ENCODE measurements at places on chromosomes 5 and 9.
A peak's percentile ranks its signal among the peaks of the same experiment; 100 is the strongest.

DNA sequence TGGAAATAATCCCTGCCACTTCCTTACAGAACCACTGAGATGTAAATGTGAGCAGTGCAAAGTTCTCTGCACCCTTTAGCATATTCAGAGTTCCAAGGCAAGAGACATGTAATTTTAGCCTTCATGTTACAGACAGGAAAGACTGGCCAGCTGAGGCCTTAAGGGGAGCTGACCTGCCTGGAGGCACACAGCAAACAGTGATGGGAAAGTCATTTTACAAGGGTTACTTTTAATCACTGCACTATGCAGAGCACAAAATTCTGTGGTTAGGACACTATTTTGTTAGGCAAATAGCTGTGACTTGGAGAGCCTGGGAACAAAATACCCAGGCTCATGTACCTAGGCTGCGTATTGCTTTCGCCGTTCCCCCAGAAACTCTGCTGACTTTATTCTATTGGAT is 30.2 kb upstream of the TNIP1 start:
- DNase-seq = no peak

DNA sequence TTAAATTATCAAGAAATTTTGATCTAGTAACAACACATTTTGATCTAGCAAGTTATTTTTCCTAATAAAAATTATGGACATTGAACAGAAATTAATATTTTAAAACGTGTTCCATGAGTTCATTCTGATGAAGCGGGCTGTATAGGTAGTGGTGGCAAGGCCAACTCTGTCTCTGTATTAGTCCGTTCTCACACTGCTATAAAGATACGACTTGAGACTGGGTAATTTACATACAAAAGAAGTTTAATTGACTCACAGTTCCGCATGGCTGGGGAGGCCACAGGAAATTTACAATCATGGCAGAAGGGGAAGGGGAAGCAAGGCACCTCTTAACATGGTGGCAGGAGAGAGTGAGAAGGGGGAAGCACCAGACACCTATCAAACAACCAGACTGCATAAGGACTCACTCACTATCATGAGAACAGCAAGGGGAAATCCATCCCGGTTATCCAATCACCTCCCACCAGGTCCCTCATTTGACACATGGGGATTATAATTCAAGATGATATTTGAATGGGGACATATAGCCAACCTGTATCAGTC is 61.2 kb downstream of the TMEM232 start:
- no peak for DNase-seq

GRCh38 chr9:131997779-131998178 is 81.9 kb downstream of the MED27 start:
- peak; percentile 34 for DNase-seq

GRCh38 chr5:14068136-14068535 is 75.0 kb upstream of the TRIO start:
- no peak for DNase-seq

DNA sequence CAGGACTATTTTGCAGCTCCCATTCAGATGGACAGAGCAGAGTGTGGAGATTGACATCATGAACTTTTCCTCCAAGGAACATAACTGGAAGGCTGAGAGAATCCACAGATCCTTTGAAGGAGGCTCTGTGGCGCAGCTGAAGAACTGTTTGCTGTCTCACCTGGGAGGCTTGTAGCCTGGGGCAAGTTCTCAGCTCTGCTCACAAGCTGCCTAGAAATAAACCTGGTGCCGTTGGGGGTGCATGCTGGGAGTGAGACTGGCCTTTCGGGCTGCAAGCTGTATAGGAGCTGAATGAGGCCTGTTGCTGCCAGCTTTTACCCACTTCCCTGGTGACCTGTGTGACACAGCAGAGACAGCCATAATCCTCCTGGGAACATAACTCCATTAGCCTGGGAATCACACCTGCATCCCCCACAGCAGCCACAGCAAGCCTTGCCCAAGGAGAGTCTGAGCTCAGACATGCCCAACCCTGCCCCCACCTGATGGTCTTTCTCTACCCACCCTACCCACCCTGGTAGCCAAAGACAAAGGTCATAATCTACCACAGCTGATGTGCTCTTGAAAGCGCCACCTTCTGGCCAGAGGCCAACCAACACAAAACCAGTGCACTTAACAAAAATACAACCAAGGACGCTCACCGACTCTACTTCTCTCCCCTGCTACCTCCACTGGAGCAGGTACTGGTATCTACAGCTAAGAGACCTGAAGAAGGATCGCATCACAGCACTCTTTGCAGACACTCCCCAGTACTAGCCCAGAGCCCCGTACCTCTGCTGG is 205.1 kb upstream of the MRPS30 start:
- no peak for DNase-seq

GRCh38 chr5:156474251-156474650 is 147.3 kb downstream of the SGCD start:
- DNase-seq = peak; percentile 58

GRCh38 chr5:111447822-111448221 is 64.5 kb downstream of the STARD4 start:
- DNase-seq = no peak

- no peak for DNase-seq
Measured at GRCh38 chr5:88142636-88142885, 126.1 kb downstream of the TMEM161B start.

DNA sequence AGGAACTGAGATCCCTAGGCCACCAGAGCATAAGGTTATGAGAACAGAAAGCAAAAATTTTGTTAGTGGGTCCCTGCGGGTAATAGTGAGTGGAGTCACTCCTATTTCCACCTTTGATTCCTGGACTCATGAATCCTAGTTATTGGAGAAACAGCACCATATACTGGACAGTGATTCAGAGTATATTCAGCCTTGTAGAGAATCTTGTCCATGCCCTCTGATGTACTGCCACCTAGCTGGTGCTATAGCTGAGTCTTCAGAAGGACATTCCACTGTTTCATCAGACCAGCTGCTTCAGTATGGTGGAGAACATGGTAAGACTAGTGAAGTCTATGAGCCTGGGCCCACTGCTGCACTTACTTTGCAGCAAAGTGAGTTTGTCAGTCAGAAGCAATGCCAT is 25.0 kb upstream of the ITGA2 start:
- DNase-seq = no peak

GRCh38 chr5:174910245-174910737 is 185.9 kb downstream of the MSX2 start:
- DNase-seq = peak; percentile 77

DNA sequence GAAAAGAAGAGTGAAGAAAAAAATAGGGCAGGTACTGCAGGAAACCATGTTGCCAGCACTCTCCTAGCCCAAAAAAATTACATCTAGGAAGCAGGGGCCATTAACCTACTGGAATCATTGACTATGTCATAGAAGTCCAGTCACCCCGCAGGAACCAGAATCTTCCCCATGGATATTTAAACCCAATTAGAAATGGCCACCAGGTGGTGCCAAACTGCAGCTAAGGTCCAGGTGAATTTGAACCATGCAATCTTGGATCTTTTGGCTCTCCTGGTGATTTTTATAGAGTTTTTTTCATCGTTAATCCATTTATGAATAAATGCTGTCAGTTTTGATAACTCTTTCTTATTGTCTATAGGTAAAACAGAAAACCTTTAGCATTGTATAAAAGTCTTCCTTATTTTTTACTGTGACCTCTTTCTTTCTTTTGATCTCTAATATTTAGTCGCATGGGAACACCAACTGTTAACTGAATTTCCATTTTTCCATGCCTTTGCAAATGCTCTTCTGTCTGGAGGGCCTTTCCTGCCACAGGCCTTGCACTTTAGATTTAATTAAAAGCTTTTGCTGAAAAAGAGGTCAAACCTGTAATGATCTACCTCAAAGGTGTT is 147.5 kb upstream of the FGF10 start:
- no peak for DNase-seq

DNA sequence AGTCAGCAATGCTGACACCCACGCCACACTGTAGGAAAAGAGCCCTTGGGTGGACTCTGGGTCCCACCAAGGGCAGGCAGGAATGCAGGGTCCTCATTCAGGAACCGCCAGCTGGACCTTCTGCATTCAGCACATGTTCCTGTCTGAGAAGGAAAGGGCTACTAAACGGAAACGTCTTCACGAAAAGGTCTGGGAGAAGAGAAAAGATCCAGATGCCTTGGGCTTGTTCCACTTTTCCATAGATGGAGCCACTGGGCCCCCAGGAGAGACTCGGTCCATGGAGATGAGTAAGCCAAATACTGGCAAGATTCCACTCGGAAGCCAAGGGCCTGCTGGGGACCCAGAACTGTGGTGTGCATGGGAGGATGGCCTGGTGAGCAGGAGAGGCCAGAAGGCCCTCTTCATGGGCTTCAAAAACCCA is 38.4 kb downstream of the LHFPL2 start:
- no peak for DNase-seq

- DNase-seq = no peak
Measured at GRCh38 chr5:157857816-157858526, 974 bp downstream of the CLINT1 start.

DNA sequence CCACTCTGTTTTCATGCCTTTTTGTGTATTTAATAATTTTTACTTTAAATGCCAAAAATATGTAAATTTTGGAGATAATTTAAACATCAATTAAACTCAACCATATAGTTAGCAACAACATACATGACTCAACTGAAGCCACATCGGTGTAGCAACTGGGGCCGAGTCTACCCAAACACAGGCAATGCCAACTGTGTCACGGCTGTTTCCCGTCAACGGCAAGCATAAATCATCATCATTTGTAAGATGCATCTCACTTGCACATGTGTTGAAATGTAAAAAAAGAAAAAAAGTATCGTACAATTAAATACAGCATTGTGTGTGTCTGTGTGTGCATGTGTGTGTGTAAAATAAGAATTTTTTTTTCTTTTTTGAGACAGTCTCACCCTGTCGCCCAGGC is 160.1 kb upstream of the TAS2R1 start:
- no peak for DNase-seq

DNA sequence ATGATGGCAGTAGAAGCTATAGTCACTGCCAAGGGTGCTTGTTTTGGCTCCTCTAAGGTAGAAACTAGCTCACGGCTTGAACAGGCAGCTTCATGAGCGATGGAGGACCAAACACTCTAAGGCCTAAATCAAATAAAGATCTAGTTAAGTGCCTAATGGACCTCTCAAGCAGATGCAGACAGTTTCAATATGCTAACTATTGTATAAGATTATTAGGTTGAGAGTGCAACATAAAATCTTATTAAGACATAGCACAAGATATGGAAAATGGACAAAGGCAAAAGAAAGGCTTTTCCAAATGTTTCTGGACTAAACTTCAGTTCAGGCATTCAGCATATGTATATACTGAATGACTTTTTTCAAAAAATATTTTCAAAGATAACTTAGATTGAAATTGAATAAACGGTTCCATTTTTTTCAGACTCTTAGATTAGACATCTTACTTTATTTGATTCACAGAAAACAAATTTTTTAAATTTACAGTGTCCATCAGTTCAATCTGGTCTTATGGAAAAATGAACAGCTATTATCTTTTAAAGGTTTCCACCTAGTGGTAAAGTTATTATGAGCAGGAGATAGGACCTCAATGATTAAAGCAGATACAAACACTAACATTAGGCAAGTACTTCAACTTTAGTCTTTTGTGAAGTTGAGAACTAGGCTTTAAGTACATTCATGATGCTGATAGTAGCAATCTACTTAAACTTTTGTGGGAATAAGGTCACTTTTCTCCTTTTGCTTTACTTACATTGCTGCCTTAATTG is 1167.7 kb downstream of the MAT2B start:
- DNase-seq = no peak

DNA sequence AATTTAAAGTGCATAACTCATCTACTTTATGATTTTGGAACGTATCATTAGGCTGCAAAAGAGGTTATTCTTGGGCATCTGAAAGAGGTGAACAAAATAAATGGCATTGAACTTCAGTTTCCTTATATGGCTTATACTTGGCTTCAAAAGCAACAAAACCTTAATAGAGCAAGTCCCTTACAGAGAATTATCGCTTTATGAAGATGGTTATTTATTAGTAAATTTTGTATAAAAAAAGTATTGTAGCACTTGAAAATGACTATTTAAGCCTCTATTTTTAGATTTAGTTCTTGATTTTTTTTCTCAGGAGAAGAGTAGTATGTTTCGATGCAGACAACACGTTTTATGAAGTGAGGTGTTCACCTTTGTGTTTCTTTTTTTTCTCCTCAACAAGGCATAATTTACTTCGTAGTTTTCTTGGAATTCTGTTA is 2.0 kb downstream of the ERBIN start:
- no peak for DNase-seq

DNA sequence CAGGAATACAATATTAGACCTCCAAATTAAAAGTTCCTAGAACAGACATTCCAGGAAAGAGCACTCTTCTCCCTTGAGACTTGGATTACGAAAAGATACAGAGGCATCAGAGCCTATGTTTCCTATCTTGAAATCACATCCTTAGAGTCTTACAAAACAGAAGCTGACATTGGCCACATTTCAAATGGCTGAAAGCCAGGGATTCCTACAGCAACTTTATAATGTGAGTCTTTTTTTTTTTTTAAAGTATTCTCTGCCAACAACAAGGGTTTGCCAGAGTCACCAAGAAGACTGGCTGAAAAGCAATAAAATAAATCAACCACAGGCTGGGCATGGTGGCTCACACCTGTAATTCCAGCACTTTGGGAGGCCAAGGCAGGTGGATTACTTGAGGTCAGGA is 63.1 kb downstream of the TRPM6 start:
- peak; percentile 51 for DNase-seq

GRCh38 chr5:97554977-97555643 is 372.1 kb upstream of the RIOK2 start:
- peak; percentile 30 for DNase-seq

- no peak for DNase-seq
Measured at GRCh38 chr9:73872701-73873100, 624.4 kb upstream of the RORB start.

DNA sequence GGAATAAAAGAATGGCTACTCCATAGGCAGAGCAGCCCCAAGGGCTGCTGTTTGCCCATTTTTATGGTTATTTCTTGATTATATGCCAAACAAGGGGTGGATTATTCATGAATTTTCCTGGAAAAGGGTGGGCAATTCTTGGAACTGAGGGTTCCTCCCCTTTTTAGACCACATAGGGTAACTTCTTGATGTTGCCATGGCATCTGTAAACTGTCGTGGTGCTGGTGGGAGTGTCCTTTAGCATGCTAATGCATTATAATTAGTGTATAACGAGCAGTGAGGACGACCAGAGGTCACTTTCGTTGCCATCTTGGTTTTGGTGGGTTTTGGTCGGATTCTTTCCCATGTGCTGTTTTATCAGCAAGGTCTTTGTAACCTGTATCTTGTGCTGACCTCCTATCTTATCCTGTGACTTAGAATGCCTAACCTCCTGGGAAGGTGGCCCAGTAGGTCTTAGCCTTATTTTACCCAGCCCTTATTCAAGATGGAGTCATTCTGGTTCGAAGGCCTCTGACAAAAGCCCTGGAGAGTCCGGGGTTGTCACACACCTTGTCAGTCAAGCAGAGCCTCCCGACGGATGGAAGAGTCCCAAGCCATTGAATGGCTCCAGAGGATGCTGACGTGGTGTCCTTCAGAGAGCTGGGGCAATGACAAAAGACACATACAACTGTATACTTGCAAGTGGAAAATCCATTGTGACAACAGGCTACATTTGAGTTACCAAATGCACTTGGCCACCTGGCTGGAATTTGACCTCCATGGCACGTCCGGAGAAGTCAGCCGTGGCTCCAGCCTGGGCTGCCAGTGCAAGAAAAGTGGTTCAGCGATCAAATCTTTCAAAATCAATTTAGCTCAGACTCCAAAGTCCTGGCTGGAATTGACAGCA is 67.1 kb upstream of the CLINT1 start:
- no peak for DNase-seq

Measured in femur (tissue), 1 donor.